ENCODE measurements at places on chromosomes 12 and 14.

- DNase-seq, result no peak
Observed at GRCh38 chr14:92982956-92983355, 60.0 kb downstream of the CHGA start.

DNA sequence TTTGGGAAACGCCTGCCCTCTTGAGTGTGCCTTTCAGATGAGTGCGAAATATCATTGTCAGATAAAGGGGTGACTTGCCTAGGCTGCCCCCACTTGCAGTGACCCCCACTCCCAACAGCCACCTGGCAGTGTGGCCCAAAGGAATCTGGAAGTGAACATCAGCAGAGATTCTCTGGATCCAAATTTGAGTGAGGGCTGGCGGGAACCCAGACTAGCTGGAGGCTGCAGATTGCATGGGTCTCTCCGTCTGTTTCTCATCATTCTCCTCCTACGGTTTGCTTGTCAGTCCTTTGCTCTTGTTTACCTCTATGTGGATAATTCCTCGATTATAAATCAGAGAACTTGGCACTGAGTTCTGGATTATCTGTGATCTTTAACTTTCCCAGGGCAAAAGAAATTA lies 280.8 kb downstream of the ZFP36L1 start:
- DNase-seq, result no peak

- DNase-seq, result peak; percentile 12
Observed at GRCh38 chr12:112828541-112828940, 37.0 kb downstream of the RPH3A start.

GRCh38 chr12:3727877-3728632 lies 24.9 kb downstream of the CRACR2A start:
- peak; percentile 6 for DNase-seq

GRCh38 chr12:39723831-39724230 lies 104.2 kb upstream of the ABCD2 start:
- peak; percentile 7 for DNase-seq

DNA sequence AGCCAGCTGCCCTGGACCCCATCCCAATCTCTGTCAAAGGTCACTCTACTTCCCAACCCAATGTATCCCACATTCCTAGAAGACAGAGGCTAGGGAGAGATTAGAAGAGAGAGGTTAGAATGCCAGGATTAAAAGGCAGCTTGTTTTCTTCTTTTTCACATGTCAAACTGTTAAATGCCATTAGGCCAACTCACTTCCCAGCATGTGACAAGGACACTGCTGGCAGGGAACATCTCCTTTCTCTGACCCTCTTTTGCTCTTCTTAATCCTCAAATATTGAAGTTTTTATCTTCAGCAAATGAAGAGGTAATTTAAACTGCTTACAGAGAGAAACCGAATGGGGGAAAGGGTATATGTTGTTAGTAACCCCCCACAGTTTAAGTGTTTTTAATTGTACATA lies 89.1 kb downstream of the BBS10 start:
- no peak for DNase-seq

DNA sequence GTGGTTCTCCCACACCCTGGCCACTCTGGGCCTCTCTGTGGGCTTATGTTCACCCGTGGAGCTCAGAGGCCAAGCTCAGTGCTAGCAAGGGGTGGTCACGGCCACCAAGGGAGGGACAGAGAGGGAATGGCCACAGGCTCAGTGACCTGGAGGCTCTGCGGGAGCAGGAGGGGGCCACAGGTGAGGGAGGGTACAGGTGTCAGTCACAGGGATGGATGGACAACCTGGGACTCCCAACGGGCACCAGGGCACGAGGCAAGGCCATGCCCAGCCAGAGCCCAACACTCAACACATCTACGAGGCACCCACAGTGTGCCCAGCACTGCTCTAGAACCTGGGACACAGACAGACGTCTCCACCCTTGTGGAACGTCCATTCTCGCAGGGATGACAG lies 11.3 kb downstream of the NCOR2 start:
- DNase-seq, result no peak

DNA sequence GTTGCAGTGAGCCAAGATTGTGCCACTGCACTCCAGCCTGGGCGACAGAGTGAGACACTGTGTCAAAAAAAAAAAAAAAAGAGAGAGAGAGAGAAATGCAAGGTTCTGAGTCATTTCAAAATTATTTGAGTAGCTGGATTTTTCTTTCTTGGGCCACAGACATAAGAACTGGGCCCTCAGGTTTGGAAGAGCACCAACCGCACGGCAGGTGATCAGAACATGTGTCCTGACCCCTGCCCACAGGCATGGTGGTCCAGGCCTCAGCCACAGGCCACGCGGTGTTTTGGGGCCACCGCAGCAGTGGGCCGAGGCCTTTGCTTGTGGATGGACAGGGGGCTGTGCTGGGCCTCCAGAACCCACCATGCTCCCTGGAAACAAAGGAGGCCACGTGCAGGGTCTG lies 126.7 kb downstream of the CALM1 start:
- DNase-seq, result no peak

DNA sequence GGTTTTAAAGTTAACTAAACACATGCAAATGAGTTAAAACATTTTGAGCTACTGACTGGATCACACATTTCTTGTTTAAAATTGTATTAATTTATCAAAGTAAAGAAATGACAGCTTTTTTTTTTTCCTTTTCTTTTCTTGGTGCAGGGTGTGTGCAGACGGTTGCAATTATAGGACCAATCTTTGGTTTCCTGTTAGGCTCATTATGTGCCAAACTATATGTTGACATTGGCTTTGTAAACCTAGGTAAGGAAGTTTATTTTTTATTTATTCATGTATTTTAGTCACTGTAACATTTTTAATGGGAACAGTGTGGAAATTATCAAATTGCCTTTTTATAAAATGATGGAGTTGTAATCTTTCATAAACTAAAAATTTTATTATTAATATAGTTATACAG lies 21.9 kb downstream of the SLCO1C1 start:
- DNase-seq, result no peak

- DNase-seq, result no peak
Observed at GRCh38 chr12:71558445-71558844, 105.2 kb downstream of the ZFC3H1 start.

DNA sequence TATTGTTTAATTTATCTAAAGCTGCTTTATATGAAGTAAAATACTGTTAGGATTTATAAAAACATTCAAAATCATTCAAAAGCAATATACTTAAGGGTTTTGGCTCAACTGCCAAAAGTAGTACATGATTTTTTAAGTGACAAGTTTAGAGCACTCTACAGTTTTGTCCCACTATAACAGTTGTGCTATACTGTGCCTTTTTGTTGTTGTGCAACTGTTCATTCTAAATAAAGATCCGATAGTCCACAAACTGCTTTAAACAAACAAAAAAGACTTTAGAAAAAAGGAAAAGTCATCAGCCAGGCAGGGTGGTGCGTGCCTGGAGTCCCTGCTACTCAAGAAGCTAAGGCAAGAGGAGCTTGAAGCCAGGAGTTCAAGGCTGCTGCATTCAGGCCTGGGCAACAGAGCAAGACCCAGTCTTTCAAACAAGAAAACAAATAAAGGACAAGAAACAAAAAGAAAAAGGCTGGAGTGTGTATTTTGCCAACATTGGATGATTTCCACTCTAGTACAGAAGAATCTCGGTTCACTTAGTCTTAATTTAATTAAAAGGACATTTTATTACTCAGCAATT lies 7.3 kb downstream of the C2CD5 start:
- no peak for DNase-seq

DNA sequence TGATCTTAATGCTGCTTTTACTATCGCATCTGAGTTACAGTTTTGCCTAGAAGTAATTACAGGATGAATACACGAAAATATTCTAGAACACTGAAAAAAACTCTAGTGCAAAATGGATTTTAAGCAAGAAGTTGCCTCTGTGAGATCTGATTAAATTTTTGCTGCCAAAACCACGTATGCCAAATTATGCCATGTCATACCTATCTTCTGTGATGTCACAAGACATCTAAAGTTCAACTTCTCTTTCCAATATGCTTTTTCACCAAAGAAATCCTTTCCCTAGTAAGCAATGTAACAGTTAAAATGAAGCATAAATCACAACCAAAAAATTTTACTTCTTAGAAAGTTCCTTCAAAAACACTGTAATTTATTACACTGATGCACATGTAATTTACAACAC lies 39.6 kb downstream of the HECTD4 start:
- DNase-seq, result peak; percentile 10

DNA sequence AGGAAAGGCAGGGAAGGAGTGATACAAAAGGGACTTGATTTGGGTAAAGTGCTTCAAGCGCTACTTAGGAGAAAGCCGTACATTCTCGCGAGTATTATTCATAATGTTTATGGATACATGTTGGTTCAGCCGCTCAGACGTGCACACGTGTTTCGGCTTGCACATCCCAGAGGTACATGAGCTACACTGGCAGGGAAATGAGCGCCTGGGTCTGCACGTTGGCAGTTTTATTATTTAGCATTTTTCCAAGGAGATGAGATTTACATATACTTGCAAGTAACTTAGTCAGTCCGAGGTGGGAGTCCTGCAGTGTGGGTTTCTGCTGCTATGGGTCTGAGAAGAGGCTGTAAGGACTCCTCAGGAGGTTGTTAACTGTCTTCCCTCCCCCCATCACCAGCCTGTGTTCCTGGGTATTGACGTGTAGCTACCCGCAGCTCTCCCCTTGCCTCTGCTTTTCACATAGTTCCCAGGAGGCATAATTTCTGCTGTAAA lies 1.5 kb downstream of the PRKCH start:
- peak; percentile 63 for DNase-seq

- DNase-seq, result peak; percentile 24
Observed at GRCh38 chr14:35878272-35879150, 52.4 kb downstream of the BRMS1L start.

DNA sequence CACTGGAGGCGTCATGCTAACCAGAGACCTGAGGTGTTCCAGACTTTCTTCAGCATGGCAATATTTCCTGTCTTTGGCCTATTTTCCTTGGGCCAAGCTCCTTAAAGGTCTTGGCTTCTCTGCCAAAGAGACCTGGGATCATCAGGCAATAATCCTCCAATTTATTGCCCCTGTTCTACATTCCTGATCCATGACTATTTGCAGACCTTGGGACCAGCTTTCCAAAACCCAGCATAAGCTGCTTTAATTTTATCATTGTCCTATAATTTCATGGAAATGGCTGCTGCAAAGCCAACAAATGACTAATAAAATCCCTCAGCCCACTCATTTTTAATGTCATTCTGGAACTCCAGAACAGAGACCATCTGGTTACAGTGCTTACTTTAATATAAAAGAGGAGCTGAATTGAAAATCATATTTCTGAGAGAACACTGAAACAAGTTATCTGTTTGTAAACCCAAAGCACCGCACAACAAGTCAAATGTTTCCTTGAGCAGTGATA lies 166.9 kb upstream of the BTG1 start:
- DNase-seq, result no peak

- no peak for DNase-seq
Observed at GRCh38 chr12:59484575-59484974, 111.3 kb upstream of the SLC16A7 start.

DNA sequence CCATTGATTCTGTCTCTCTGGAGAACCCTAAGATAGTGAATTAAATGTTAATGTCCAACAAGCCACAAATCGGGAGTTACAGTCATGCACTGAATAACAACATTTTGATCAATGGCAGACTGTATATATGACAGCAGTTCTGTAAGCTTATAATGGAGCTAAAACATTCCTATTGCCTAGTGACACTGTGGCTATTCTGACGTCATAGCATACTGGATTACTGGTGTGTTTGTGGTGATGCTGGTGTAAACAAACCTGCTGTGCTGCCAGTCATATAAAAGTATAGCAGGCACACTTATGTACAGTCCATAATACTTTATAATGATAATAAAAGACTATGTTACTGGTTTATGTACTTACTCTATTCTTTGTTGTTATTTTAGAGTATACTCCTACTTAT lies 56.7 kb upstream of the BICD1 start:
- no peak for DNase-seq
